Stromal cell of bone marrow (primary cell): ENCODE measurements at places on chromosomes 1 and 21.

- DNase-seq: no peak
Observed at GRCh38 chr1:93453911-93454310, 6.0 kb downstream of the FNBP1L start.

- DNase-seq: no peak
Observed at GRCh38 chr1:15756143-15757015, 2.2 kb upstream of the FBLIM1 start.

- DNase-seq: no peak
Observed at GRCh38 chr1:65092691-65093090, 55.3 kb upstream of the AK4 start.

- DNase-seq: no peak
Observed at GRCh38 chr1:44786841-44787426, 1.0 kb downstream of the BEST4 start.

DNA sequence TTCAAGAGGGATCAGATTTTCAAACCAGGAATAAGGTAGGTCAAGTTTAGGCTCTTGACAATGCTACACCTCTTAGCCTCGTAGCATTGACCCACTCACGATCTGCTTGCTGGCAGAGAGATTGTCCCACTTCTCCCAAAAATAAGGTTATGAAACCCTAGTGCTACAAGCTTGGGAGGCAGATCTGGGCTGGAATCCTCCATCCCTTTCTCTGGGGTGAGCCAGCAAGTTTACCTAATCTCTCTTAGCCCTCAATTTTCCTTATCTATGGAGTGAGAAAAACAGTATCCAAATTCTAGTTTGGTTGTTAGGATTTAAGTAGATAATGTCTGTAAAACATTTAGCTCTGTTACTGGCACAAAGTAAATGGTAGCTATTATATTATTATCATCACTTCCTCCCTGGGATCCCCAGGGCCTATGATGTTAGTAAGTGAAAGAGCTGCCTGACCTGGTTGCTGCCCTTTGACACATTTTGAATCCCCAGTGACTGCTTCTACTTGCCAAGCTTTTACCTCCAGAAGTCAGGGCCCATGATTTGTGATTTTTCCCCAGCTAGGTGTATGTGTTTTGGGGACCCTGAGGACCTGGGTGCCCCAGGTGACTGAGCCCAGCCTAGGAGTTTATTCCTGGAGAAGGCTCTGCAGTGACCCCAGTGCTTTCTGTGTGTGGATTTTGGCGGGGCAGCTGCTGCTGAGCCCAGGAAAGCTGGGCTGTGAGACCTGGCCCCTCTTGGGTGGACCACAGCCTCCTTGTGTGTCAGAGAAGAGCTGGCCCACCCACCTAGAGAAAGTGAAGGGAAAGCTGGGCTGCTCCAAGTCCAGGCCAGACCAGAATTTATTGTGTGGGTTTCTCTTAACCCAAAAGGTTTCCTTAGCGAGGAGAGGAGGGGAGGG, 48.2 kb upstream of the VANGL1 start:
- no peak for DNase-seq

GRCh38 chr1:245571815-245572294, 417.1 kb downstream of the KIF26B start:
- no peak for DNase-seq

- DNase-seq: no peak
Observed at GRCh38 chr1:41674522-41674921, 190.0 kb upstream of the EDN2 start.
